ENCODE measurements at places on chromosomes 5 and 9.

- DNase-seq: no peak
These were observed 14.6 kb upstream of the PRR16 start for GRCh38 chr5:120449501-120449900.

- DNase-seq: peak; percentile 71
These were observed 421.5 kb upstream of the DAP start for GRCh38 chr5:11182441-11183080.

DNA sequence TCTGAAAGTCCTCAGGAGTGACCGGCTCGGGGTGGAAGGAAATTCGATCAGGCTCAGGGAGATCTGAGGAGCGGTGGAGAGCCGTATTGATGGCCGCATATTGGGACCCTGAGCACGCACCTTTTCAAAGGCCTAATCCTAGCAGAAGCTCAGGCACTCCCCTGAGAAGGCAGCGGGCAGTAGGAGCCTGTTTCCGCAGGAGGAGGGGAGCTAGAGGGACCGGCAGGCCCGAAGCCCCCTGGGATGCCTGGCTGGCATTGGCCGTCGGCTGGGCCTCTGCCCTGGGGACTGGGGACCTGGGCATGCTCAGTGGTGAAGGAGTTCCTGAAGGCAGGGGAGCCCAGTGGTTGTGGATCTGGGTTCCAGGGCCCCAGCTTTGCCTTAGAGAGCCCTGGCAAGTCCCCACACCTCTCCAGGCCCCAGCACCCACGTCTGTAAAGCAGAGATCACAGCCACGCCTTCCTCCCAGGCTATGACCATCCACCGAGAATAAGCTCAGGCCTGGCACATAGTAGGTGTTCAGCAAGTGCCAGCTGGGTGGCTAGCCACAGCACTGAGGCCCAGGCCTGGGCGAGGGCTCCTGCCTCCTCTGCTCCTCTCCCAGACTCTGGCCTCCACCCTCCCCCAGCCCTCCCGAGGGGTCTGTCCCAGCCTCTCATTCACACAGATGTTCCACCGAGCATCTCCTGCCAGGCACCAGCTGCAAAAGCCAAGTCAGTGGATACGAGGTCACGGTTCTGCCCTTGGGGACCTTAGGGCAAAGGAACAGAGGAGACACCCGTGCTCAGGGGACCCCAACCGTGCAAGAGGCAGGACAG, 17.2 kb upstream of the QRFP start:
- DNase-seq: no peak

DNA sequence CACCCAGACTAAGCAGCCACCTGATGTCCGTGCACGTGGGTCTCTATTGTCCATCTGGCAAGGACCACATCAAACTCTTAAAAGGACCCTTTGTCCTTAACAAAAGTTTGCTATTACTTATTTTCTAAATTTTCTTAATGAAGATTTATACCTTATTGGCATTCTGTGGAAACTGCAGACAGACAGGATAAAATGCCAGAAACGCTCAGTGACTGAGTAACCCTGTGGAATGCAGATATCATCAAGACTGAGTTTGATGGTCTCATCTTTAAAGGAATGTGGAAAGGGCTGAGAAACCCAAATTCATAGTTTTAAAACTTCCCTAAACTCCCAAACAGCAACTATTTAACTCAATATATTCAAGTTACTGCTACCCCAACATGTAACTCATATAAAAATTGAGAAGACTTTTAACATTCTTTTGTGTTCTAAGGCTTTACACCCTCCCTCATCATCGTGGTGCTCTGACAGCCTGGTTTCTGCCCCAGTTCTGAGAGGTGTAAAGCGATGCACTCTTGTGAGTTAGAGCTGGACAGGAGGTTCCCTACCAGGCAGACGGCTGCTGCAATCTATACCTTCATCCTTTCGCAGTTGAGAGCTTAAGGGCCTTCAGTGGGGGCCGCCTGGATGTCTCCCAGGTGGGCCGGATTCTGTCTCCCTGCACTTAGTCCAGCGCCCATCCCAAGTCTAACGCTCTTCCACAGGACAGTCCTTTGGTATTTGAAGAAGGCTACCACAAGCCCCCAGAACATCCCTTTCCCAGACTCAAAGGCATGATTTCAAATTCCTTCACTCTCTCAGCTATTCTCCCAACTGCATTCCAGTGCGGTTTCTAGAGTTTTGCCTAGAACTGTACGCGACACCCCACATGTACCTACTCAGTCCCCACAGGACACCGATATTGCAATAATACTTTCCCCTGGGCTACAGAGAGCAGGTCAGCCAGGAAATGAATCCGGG, 68.9 kb downstream of the DAP start:
- DNase-seq: no peak

- no peak for DNase-seq
These were observed 23.4 kb downstream of the GLT6D1 start for GRCh38 chr9:135615666-135616618.

- DNase-seq: no peak
These were observed 85.0 kb downstream of the FSTL4 start for GRCh38 chr5:133527311-133527710.

DNA sequence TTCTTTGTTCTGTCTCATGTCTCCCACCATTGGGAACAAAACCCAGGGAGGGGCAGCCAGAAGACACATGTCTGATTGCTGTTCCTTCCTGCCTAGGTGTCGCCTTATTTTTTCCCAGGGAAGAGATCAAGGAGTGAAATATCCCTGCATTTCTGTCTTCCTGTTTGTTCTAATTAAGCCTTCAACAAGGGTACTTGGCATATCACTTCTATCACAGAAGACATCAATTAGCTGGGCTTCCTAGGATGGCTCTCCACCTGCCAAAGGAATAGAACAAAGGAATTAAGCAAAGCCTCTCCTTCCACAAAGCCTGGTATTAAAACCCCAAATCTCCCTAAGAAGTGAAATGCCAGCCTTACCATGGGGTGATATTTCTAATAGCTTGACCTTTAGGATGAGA, 299.5 kb upstream of the CD180 start:
- no peak for DNase-seq

DNA sequence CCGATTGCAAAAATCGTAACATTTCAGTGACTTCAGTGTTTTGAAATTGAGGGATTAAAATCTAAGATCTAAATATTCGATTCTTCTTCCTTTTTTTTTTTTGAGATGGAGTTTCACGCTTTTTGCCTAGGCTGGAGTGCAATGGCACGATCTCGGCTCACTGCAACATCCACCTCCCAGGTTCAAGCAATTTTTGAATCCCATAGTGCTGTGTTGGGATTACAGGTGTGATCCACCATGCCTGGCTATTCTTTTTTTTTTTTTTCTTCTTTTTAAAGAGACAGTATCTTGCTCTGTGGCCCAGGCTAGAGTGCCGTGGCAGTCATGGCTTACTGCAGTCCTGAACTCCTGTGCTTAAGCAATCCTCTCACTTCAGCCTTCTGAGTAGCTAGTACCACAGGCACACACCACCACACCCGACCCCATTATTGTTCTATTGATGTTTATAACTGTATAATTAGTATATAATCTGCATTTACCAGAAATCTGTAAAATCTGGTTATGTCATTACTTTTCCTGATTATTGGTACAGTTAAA, 42.7 kb downstream of the NSD1 start:
- no peak for DNase-seq

DNA sequence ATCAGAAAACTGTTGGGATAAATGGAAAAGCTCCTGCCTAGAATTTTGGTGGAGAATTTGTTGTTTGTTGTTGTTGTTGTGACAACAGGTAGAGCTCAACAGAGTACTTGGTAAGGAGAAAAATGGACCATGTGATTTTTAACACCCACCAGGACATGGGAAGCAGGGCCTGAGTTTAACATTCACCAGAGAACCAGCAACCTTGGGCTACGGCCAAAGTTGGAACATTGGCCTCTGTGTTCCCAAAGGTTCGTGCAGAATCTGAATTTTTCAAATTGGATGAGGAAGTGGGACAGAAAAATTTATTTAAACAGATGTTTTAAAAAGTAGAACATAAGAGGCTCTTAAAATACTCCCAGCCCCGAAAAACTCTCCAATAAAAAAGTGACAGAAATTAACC, 127.0 kb downstream of the GNA14 start:
- no peak for DNase-seq

- peak; percentile 33 for DNase-seq
These were observed 796.4 kb upstream of the ACO1 start for GRCh38 chr9:31588006-31588405.

DNA sequence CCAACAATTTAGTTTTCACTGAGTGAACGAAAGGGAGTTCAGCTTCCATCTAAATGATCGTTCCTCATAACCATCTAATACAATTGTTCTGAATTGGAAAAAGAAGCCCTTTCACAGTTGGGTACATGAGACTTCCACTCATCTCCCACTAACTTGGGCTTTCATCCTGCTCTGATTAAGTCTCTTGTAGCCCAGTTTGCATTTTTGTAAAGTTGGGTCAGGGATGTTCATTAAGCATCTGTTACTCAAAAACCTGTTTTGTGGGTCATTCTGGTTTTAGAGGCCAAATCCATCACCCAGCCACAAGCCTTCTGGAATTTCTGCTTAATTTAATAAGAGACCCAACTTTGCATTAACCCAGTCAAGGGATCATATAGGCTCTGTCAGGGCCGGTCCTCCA, 385.3 kb downstream of the BNC2 start:
- no peak for DNase-seq

GRCh38 chr5:62974623-62975022, 396.0 kb downstream of the LRRC70 start:
- DNase-seq: no peak

DNA sequence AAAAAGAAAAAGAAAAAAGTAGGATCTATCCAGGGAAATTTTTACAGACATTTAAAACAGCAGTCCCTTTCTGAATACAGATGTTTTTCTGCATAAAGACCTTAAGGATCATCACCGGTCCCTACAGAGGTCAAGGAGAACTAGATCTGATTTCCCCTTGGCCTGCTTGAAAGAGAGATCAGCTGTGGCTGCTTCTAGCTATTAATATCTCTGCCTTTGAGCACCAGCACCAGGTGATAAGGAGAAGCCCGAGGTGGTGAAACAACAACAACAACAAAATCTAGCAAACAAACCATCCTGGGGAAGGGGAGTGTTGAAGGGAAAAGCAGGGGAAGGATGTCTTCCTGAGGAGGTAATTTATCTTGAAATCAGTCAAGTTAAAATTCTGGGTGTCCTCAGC, 42.1 kb downstream of the ZNF366 start:
- no peak for DNase-seq

DNA sequence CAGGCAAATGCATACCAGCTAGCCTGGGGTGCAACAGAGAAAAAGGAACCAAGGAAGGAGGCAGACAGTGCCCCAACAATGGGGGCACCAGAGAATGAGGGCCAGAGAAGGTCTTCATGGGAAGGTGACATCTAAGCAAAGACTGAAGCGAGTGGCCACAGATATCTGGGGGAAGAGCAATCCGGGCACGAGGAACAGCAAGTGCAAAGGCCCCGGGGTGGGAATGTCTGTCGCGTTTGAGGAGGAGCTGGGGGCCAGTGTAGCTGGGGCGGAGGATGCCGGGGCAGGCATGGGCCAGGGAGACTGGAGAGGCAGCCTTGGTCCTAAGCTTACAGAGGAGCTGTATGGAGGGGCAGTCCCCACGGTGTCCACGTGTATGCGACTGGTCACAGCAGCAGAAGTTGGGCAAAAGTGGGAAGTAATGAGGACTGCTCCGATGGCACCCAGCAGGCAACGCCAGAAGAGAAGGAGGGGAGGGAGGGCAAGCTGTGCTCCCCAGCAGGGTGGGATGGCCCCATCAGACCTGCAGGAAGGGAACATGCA, 19.1 kb downstream of the EEIG1 start:
- DNase-seq: no peak

DNA sequence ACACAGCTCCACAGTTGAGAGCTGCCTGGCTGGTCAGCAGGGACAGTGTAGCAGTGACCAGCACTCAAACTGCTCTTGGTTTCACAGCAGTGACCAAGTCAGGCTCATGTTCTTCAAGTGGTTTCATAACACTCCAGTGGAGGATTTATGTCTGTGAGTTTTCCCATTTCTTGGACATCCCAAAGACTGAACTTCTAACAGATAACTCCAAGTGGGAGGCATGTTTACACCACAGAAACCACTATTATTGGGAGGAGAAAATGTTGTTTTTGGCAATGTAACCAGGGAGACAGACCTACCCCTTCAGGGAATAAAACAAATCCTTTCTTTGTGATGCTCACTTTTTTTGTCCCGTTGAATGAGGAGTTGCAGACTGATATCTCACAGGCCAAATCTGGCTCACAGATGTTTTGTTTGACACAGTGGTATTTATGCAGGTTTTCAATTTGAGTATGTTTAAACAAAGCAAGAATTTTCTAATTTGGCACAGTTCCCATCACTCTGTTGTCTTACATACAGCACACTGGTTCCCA, 141.5 kb downstream of the RMI1 start:
- peak; percentile 45 for DNase-seq

GRCh38 chr9:131748411-131748955, 8.6 kb upstream of the RAPGEF1 start:
- no peak for DNase-seq

DNA sequence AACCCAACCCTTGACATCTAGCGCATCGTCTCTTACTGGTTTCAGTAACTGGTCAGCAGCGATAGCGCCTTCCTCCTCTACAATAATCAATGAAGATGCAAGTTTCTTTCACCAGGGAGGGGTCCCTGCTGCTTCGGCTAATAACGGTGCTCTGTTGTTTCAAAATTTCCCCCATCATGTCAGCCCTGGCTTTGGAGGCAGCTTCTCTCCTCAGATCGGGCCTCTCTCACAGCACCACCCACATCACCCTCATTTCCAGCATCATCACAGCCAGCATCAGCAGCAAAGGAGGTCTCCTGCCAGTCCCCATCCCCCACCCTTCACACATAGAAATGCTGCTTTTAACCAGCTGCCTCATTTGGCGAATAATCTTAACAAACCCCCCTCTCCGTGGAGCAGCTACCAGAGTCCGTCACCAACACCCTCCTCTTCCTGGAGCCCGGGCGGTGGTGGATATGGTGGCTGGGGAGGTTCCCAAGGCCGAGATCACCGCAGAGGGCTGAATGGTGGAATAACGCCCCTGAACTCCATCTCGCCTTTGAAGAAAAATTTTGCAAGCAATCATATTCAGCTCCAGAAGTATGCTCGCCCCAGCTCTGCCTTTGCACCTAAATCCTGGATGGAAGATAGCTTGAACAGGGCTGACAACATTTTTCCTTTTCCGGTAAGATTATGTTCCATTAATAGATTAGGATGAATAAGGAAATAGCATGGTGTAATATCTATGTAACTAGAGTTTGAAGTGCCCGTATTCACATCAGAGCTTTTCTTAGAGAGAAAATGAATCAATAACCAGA, 2.2 kb downstream of the CPEB4 start:
- peak; percentile 24 for DNase-seq

DNA sequence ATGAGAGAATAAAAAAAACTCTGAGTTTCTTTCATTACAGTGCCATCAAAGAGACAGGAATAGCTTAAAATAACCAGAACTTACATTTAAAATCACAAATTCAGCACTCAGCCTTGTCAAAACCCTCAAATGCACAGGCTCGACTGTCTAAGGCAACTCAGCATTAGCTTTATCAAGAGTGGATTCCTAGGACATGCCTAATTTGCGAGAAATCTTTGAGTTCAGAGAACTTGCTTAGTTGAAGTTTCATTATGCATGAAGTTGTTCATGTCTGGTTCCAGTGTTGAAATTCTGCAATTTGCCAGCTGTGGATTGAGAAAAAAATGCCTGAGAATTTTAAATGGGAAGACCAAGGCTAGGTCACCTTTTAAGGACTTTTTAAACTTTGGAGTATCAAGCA, 151.1 kb downstream of the LRRC70 start:
- no peak for DNase-seq

GRCh38 chr9:112848316-112849151, 42.1 kb downstream of the SLC46A2 start:
- DNase-seq: no peak

- DNase-seq: no peak
These were observed 252.4 kb upstream of the NFIL3 start for GRCh38 chr9:91676046-91676445.
